Astrocyte of the spinal cord (primary cell): ENCODE measurements at places on chromosomes 5 and 9.

DNA sequence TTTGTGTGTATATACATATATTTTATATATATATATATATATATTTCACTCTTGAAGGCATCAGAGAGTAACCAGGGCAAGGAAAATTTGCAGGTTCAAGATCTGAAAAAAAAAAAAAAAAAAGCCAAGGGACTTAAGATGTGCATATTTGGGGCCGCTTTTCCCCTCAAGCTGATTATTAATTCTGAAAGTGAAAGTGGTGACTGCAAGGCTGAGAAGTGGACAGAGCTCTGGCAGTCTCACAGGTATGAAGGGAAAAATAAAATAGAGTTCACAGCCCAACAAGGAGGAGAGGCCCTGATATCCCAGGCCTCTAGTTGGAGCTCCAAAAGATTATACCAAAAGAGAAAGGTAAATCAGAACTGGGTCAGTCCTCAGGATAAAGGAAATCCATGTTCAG is 234.4 kb upstream of the GAS1 start:
- no peak for DNase-seq

GRCh38 chr9:35272989-35273388 is 111.2 kb downstream of the UNC13B start:
- peak; percentile 62 for DNase-seq

GRCh38 chr9:129451089-129451656 is 169.7 kb downstream of the C9orf50 start:
- DNase-seq = no peak

DNA sequence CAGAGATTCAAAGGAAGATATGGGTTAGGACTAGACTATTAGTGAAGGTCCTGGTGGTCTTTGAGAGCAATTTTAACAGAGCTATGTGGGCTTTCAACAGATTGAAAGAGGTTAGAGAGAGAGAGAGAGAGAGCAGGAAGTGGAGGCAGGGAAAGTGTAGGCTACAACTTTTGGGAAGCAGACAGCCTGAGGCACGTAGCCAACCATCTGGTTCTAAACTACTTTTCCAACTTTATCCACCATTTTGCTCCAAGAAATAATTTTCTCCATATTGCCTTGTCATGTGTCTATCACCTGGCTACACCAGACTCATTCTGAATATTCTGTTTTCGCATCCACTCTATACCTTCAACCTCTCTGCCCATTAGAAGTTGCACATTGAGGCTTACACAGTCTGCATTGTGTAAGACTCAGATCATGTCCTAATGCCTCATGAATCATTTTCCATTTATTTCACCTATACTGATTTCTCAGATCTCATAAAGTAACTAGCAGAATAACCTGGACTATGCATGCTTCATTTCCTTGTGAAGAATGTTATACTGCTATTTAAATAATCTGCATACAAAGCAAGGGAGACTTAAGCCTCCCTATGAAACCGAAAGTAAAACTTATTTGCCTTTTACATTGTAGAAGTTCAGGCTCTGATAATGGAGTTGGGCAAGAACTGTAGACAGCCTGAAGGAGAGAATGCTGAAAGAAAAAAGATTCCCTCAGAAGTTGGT is 235.6 kb downstream of the ELAVL2 start:
- peak; percentile 17 for DNase-seq

DNA sequence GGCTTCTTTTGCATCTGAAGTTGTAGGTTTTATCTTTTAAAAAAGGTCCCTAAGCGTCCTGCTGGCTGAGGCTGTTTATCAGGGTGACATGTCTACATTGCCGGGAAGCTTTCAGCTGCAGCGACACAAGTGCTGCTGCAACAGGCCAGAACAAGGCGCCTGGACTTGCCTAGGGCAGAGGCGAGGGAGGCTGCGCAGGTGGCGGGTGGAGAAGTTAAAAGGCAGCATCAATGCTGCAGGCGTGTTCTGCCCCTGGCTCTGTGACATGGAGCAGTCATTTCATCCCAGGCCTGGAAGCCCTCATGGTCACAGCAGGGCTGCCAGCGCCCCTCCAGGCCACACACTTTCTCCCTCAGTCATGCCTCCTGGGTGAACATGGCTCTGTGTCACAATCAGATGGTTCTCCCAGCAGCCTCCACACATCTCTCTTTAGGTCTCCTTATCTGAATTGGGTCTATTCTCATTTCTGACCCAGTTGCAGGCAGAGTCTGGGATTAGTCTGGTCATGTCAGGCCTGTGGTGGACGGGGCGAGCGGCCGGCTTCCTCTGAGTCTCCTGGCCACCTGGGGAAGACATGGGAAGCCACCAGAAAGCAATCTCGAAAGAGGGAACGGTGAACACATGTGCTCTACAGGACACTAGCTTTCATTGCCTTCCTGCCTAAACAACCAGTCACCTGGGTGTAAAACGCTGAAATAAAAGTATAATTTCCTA is 41.3 kb downstream of the IRX2 start:
- no peak for DNase-seq

DNA sequence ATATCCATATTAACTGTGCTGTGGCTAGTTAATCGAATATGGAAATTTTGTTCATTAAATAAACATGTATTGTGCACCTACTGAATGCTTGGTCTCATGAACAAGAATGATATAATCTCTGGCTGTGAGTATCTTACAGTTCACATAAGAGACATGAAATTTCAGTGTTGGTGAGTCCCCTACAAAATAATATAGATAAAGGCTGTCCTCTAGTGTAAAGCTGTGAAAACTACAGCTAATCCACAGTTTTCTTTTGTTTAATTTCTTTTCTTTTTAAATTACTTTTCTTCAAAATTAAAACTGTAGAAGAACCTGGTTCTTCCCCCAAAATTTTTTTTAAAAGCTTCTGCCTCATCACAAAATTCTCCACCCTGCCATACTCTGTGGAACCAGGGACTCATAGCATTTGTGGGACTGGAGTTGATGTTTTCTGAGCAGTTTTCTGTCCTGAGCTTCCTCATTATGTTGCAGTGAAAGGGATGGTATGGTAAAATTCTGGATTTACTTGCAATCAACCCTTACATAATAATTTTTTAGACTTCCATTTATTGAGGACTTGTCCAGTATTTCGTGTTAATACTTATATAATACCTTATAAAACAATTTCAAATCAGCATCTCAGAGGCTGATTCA is 135.0 kb downstream of the STK32A start:
- peak; percentile 57 for DNase-seq

DNA sequence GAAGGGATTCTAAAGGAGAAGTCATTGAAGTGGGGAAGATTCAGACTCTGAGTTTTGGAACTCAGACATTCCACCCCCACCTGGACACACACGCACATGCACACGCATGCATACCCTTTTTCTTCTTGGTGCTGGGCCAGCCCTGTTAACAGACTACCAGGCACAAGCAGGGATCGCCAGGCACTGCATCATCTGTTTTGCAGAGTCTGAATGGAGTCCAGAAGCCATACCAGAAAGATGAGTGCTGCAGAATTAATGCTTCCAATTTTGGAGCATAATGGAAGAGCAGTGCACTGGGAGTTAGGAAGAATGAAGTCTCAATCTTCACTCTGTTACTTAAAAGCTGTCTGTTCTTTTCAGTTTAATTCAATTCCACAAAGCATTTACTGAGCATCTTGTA is 95.5 kb downstream of the PDE8B start:
- no peak for DNase-seq

GRCh38 chr5:116395631-116396203 is 178.9 kb downstream of the SEMA6A start:
- no peak for DNase-seq

GRCh38 chr5:105230516-105231157 is 1668.0 kb upstream of the NUDT12 start:
- DNase-seq = no peak

- DNase-seq = no peak
Observed at GRCh38 chr9:80378669-80379293, 807.0 kb downstream of the TLE4 start.
